Peyer's patch (tissue), 4 donors: ENCODE measurements at places on chromosomes 3 and 15.

GRCh38 chr3:195140816-195141793 lies 129.9 kb downstream of the XXYLT1 start:
- no peak for DNase-seq

DNA sequence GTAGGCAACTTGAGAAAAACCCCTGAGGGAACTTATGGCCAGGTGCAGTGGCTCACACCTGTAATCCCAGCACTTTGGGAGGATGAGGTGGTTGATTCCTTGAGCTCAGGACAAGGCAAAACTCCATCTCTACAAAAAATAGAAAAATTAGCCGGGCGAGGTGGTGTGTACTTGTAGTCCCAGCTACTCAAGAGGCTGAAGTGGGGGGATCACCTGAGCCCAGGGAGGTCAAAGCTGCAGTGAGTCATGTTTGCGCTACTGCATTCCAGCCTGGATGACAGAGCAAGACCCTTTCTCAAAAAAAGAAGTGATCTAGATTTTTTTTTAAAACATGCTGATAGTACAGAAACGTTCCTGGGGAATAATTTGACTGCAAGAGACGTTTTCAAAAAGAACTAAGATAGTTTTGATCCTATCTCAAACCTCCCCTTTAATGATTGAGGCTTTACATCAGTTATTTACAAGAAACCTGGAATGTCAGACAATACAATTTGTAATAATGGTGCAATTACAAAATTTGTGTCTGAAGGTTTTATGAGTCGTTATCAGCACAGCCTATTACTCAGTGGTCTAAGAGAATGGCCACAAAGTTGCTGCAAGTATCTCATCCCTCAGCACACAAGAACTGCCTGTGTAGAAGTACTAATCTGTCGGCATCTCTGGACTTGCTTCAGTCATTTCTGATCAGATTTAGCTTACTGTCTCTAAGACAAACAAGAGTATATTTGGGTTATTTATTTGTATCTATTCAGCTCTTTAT lies 32.2 kb upstream of the KLHL25 start:
- no peak for DNase-seq

DNA sequence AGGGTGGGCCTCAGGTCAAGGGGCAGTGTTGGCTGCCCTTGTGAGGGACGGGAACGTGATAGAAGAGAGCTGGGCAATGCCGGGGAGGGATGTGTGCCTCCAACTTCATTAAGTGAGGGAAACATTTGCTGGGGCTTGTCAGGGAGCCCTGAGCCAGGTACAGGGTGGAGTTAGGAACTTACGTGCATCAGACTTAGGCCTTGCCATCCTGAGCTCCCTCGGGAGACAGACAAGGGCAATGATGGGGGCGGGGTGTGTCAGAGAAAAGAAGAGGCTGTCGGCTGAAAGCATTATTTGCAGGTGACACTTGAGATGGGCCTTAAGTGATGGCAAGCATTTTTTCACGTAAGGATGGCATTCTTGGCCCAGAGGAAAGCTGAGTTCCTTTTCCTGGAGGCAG lies 1.6 kb downstream of the FAM131A start:
- DNase-seq: no peak

DNA sequence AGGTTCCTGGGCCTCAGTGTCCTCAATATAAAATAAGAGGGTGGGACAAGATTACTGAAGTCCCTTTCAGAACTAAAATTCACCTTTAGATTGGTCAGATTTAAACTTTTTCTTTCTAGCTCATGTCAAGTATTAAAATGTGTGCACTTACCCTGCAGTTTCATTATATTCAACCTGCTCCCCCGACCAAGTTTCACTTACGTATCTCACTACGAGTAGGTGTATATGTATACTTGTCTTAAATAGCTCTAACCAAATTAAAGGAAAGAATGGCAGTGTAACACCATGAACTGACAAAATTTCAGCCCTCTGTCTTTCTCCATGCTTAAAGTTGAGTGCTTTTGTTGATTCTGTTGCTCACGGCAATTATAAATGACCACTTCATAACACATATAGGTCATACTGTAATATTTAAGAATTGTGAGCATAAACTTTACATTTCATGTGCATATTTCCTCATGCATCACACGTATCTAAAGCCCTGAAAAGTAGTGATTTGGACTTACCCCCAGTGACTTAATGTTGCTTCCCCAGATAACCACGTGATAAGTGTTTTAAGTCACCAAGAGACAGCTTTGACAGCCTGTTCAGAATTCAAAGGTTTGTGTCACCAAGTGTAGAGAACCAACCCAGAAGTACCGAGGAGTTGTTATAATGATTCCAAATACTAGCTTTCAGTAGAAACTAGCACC lies 70.0 kb downstream of the PGPEP1L start:
- DNase-seq: no peak
